ENCODE measurements at places on chromosomes 6 and 20. TPM values are rescaled to one million over a fixed set of nuclear protein-coding genes. Genes with fewer than 3 reads are reported as not detected.

UST gene
- total RNA-seq = 2.9 TPM

RPS10 gene
- 2,113 TPM for total RNA-seq

DEFB119 gene
- not detected for total RNA-seq

PPP1R14C gene
- total RNA-seq = 1.4 TPM

CST4 gene
- not detected for total RNA-seq

WFDC8 gene
- total RNA-seq = not detected

RAET1L gene
- 0.58 TPM for total RNA-seq

HLA-DOA gene
- total RNA-seq = not detected

MTFR2 gene
- 12.3 TPM for total RNA-seq

EDN3 gene
- total RNA-seq = 0.10 TPM

TAGAP gene
- not detected for total RNA-seq

KHDC3L gene
- total RNA-seq = not detected

TGM3 gene
- not detected for total RNA-seq

LGSN gene
- 4.8 TPM for total RNA-seq

DDO gene
- total RNA-seq = 0.07 TPM

EFCAB8 gene
- not detected for total RNA-seq

GMPR gene
- 0.54 TPM for total RNA-seq

SLC23A2 gene
- 17.6 TPM for total RNA-seq

BMP7 gene
- 0.57 TPM for total RNA-seq

HUS1B gene
- 0.26 TPM for total RNA-seq

ATP6V1G2 gene
- 0.40 TPM for total RNA-seq

PPP1R3G gene
- 1.7 TPM for total RNA-seq

PRPH2 gene
- not detected for total RNA-seq

MCHR2 gene
- not detected for total RNA-seq

DOK5 gene
- not detected for total RNA-seq

HSPA12B gene
- 0.53 TPM for total RNA-seq

TRIM10 gene
- not detected for total RNA-seq

ID1 gene
- 235 TPM for total RNA-seq

RAD21L1 gene
- not detected for total RNA-seq

AIG1 gene
- 25.3 TPM for total RNA-seq

RARS2 gene
- 21.2 TPM for total RNA-seq

SUMO4 gene
- total RNA-seq = not detected

TINAG gene
- not detected for total RNA-seq

TMEM170B gene
- 1.3 TPM for total RNA-seq

CNBD2 gene
- total RNA-seq = 6.8 TPM

BTBD3 gene
- total RNA-seq = 20.4 TPM

CDH4 gene
- total RNA-seq = 6.7 TPM

ASIP gene
- not detected for total RNA-seq
